ENCODE measurements at places on chromosomes 3 and 15.

DNA sequence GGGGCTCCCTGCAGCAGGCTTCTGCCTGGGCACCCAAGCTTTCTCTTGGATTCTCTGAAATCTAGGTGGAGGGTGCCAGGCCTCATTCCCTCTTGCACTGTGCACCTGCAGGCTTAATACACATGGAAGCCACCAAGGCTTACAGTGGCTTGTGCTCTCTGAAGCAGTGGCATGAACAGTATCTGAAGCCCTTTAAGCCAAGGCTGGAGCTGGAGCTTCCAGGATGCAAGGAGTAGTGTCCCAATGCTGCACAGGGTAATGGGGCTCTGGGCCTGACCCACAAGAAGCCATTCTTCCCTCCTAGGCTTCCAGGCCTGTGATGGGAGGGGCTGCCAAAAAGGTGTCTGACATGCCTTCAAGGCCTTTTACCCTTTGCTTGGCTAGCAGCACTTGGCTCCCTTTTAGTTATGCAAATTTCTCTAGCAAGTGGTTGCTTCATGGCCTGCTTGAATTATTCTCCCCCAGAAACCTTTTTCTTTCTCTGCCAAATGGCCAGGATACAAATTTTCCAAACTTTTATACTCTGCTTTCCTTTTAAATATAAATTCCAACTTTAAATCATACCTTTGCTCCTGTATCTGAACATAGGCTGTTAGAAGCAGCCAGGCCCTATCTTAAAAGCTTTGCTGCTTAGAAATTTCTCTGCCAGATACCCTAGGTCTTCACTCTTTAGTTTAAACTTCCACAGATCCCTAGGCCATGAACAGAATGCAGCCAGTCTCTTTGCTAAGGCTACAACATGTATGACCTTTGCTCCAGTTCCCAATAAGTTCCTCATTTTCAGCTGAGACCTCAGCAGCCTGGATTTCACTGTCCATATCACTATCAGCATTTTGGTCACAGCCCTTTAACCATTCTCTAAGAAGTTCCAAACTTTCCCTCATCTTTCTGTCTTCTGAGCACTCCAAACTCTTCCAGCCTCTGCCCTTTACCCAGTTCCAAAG is 201.1 kb upstream of the LRRFIP2 start:
- DNase-seq = no peak

GRCh38 chr3:21421096-21421495 is 329.9 kb downstream of the ZNF385D start:
- DNase-seq = no peak

DNA sequence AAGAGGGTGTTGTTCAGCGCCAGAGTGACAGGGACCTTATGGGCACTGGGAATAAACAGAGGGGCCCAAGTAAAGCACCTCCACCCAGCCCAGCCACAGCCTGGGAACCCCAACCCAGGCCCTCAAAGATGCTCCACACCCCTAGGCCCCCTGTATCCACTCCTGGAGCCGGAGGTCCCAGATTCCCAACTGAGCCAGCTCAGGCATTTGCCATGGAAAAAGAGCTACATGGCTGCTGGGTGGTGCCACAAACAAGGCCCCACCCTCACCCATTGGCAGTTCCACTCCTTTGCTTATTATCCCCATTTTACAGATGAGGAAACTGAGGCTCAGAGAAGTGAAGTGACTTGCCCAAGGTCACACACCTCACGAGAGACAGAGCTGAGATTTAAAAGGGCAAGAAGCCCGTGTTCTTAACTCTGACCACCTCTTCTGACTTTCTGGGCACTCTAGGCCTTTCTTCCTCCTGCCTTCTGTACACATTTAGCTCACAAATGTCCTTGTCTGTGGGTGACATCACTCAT is 16.9 kb downstream of the ANPEP start:
- DNase-seq = no peak

DNA sequence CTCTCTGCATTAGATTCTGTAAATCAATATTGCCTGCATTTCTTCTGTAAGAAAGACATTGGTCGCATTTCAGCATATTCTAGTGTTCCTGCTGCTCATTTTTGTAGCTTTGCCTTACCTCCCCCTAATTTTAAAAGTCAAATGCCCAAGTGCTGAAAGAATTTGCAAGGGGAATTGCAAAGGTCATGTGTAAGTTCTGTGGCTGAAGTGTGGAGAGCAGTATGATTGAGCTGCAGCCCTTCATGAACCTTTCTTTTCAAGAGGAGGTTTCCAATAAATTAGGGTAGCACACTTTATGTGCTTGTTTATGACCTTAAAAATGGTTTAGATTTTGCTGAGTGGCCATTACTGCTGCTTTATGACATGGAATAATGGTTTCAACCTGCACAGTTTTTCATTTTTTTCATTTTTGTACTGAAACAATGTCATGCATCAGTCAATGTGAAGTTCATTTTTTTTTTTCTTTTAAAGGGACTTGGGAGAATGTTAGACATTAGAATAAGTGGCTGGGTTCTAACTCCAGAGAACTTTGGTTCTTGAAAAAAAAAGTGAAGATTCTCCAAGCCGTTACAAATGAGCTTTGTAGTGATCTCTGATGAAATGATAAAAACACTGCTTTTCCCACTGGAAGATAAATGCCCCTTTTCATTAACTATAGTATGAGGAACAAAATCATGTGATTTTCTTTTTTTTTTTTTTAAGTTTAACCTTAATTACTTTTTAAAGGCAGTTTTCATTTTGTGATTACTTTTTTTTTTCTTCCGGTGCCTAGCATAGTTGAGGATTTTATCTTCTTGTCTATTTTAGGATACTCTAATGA is 99.6 kb downstream of the MITF start:
- no peak for DNase-seq
